ENCODE measurements at places on chromosomes 11 and 22.

- peak; percentile 23 for DNase-seq
These were observed 1156.9 kb downstream of the BRD1 start for GRCh38 chr22:48670731-48671130.

DNA sequence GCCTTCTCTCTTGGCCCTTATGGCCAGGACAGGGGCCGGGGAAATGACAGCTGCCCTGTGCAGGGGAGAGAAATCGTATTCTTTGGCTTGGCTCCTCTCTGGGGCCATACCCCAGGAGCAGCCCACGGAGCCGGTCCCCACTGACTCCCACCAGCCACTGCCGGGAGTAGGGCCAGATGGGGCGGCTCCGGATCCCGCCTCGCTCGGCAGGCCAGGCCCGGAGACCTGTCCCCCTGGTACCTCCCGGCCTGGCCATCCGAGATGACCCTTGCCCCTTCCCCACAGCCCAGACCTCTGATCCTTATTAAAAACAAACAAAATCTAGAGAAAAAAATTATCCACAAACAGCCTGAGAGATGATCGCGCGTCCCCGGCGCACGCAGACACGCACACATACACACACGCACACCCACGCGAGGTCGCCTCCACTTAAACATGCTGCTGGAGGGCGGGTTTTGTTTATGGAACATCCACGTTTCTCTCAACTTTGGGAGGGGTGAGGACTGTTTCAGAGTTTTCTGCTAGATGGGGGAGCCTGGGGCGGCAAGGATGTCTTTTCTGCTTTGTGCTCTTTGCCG lies 59.1 kb downstream of the IGLL1 start:
- peak; percentile 53 for DNase-seq

DNA sequence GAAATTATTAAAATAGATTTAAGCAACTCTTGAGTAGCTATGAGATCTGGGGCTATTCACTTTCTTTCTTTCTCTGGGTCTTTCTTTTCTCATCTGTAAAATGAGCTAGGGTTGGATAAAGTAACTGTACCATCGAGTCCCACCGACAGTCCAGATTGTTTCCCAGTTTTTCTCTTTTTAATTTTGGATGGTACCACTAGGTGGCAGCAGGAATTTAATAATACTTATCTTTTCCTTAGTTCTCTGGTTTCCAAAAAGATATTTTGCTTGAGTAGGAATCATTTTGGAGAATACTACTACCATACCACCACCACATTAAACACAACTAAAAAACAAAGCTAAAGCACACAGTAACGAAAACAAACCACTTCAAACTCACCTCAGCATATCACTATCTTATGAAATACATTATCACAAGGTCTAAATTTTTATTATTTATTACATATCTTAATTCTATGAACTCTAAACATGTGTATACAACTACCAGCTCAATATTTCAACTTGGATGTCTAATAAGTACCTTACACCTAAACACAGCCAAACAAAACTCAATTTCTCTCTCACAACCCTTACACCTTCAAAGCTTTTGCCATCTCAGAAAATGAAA lies 584.0 kb downstream of the KCNA4 start:
- peak; percentile 10 for DNase-seq

DNA sequence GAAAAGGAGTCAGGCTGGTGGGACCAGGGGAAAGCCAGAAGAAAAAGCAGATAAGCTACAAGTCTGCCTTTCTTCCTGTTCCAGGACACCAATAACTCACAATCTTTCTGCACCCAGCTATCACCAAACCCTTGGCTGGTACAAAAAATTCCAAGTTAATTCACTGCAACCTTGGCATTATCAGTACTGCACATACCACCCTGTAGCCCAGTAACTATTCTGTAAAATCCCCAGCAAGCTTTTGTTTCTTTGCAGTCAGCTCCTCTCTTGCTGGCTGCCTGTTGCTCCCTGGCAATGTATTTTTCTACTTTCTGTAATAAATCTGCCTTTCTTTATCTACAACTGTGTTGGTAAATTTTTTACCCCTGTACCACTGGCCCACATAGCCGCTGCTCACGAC lies 20.7 kb upstream of the DKK3 start:
- DNase-seq: no peak

GRCh38 chr11:62652161-62653006 lies 718 bp downstream of the INTS5 start:
- no peak for DNase-seq

DNA sequence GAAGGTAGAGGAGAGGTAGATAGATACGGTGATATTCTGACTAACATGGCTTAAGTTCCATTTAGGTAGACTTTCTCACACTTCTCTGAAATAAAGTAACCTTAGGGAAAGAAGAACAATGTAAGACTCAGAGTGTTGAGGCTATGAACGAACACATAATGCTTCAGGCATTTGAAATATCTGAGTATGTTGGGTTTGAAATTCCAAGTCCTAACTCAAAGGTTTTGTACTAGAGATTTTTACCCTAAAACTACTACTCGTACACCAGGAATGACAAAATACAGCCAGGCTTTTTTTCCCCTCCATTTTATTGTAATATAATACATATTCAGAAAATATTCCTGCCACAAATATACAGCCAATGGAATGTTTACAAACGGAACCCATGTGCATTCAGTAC lies 592.6 kb downstream of the ETS1 start:
- DNase-seq: peak; percentile 85

- no peak for DNase-seq
These were observed 308.8 kb downstream of the LUZP2 start for GRCh38 chr11:24805671-24806070.

- no peak for DNase-seq
These were observed 4.6 kb upstream of the KCNQ1OT1 start for GRCh38 chr11:2704356-2704755.

- DNase-seq: no peak
These were observed 15.4 kb downstream of the TCIRG1 start for GRCh38 chr11:68053981-68054812.

DNA sequence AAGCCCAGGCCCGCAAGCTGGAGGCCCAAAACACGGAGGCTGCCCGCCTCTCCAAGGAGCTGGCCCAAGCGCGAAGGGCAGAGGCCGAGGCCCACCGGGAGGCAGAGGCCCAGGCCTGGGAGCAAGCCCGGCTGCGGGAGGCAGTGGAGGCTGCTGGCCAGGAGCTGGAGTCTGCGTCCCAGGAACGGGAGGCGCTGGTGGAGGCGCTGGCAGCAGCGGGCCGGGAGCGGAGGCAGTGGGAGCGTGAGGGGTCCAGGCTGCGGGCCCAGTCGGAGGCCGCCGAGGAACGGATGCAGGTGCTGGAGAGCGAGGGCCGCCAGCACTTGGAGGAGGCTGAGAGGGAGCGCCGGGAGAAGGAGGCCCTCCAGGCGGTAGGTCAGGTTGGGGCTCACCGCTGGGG lies 4.8 kb downstream of the CCDC88B start:
- DNase-seq: no peak

DNA sequence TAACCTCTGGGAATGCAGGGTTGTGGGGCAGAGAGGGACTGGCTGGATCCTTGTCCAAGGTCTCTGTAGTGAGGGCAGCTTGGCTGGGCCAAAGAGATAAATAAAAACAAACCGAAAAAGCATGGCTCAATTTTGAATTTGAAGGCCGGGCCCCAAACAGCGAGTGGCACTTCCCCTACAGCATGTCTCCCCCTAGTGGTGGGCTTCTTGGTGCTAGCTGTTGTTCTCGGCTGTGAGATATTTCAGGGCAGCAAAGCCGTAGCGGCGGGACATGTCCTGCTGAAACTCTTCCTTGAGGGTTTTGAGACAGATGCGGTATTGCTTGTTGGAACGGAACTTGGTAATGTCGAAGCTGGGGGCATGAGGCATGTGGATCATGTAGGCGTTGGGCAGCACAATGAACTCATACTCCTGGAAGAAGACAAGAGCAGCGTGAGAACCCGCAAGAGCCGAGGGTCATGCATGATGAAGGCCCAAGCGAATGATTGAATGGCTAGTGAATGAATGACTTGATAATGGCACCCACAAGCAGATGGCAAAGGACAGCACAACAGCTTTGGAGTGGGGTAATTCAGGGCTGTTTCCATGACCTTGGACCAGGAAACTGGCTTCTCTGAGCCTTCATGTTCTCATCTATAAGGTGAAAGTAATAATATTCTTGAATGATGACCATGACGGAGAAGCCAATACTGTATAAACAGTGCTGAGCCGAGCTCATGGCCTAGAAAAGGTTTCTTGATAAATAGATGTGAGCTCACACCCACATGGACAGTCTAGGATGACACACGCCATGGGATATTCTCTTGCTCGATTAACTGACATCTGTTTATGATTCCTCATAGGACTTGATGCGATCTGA lies 216.3 kb upstream of the SYN3 start:
- DNase-seq: no peak
